ENCODE measurements at places on chromosomes 4 and X.

GRCh38 chr4:142396279-142396678, 449.8 kb downstream of the INPP4B start:
- DNase-seq, result no peak

DNA sequence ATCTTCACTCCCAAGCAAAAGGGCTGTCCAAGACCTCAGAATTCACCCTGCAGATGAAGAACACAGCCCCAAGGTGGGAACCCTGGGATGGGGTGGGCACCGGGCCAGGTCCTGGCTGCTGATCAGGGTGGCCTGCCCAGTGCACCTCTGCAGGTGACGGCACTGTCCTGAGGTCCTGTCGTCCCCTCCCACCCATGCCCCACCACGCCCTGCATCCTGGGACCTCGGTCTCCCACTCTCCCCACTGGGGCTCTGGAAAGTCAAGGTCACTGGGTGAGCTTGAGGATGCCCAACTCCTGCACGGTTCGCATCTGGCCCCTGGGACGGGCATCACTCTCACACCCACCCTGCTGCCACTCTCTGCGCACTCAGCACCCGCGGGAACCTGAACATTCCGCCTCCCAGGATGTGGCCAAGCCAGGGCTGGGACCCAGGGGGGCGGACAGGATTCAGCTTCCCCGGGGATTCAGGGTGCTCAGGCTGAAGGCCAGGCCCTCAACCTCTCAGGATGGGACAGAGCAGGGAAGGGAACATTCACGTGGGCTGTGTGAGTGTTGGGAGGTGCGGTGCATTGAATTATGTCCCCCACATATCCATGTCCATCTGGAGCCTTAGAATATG, 115.9 kb downstream of the CPZ start:
- no peak for DNase-seq

- no peak for DNase-seq
Measured at GRCh38 chrX:45760187-45760742, 559.6 kb upstream of the DIPK2B start.

- DNase-seq, result no peak
Measured at GRCh38 chr4:15162465-15163283, 160.4 kb downstream of the CPEB2 start.

GRCh38 chrX:68534691-68535090, 35.8 kb downstream of the YIPF6 start:
- DNase-seq, result no peak

DNA sequence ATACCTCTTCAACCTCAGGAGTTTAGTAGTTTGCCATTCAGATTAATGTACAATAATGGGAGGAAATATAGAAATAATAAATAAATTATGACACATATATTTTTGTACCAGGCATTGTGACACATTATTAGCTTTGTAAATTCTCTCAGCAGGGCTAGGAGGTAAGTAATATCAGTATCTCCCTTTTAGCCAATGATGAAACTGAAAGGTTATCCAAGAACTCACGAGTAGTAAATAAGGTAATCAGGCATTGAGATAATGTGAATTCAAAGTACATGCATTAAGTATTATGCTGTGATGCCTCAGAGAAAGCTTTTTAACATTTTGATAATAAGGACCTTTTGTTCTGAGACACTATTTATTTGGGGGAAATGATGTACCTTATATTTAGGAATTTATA, 5.3 kb upstream of the ARAP2 start:
- no peak for DNase-seq
